ENCODE measurements at places on chromosomes 7 and 10.
A peak's percentile ranks its signal among the peaks of the same experiment; 100 is the strongest.

- DNase-seq, result no peak
Measured at GRCh38 chr7:39306016-39306570, 260.1 kb upstream of the YAE1 start.

DNA sequence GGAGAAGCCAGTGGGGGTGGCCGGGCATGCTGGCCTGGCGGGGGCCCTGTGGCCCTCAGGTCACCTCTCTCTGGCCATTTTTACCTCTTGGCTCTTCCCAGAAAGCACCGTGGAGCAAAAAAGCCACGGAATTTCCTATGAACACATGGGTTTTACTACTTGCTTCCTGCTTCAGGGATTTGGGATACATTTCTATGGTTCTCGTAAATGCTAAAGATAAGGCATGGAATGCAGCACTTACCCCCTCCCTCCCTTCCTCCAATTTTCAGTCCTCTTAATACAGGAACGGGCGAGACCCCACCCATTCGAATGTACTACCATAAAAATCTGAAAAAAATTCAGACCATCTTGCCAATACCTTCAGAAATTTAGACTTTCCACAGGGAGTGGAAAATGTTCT lies 279.7 kb downstream of the ARHGAP12 start:
- no peak for DNase-seq

DNA sequence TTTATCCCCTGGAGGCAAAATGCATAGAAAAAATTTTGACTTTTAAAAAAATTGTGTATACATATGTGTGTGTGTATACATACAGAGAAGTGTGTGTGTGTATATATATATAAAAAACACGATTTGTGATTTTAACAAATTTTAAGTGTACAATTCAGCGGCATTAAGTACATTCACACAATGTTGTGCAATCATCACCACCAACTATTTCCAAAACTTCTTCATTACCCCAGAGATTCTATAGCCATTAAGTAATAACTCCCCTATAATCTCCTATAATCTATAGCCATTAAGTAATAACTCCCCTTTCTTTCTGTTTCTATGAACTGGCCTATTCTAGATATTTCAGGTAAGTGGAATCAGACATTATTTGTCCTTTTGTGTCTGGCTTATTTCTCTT lies 20.7 kb upstream of the CAMK2B start:
- DNase-seq, result no peak

GRCh38 chr7:151518105-151518946 lies 1.4 kb downstream of the RHEB start:
- DNase-seq, result peak; percentile 39

DNA sequence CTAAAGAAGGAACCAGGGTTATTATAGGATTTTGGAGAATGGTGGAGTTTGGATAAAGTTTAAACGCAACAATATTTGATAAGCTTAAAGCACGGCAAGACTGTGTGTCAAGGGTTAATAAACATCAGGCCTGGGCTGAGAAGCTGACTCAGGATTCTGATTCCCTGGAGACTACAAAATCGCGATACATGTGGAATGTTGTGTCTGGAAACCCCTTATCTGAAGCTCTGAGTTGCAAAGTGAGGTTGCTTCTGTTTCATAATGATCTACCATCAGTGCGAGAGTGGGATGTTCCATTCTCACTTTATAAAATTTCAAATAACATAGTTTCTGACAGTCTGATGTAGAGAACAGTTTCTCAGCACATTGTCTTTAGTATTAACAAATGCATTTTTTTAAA lies 7.8 kb downstream of the C1GALT1 start:
- DNase-seq, result no peak

- DNase-seq, result no peak
Measured at GRCh38 chr7:82839555-82839954, 323.1 kb downstream of the PCLO start.

GRCh38 chr10:93447970-93448369 lies 34.2 kb downstream of the MYOF start:
- no peak for DNase-seq

GRCh38 chr7:5322621-5323410 lies 40.1 kb downstream of the SLC29A4 start:
- DNase-seq, result no peak

DNA sequence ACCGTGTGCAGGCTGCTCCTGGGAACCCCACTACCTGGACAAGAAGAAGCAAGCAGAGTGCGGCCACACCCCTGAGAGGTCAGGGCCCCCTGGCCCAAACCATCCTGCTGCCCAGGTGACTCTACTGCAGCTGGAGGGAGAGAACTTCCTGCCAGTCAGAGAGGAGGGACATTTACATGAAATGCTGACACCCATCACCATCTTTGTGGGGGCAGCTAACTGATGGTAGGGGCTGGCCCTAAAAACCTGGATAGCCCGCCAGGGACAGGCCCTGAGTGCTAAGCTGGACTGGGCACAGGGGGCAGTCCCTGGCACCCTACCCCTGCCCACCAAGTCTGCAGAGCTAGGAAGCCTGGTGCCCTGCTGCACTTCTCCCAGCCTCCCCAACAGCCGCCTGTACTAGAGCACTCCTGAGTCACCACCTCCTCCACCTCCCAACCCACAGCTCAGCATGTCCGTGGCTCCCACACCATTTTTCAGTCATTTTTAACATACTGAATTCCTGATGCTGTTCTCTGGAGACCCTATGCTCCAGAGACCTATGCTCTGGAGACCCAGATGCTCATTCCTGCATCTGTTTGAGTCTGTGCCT lies 27.5 kb downstream of the DPCD start:
- no peak for DNase-seq

GRCh38 chr7:70952311-70952710 lies 179.6 kb upstream of the GALNT17 start:
- DNase-seq, result no peak

DNA sequence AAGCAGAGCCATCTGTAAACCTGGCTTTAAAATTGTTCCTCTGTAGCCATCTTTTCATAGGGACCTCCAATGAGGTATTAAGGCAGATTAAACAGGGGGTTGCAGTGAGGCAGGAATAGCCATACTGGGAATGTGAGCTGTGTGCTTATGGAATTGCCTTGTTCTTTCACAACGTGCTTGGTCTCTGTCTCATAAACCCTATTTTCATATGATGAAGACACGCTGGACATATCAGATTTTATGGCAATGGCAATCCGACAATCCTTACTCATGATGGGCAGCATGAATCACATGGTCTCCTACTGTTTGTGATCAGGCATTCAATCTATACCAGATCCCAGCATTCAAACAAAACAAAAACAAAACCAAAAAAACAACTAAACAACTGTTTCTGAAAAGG lies 418.9 kb upstream of the NRP1 start:
- no peak for DNase-seq

GRCh38 chr10:101329341-101330032 lies 24.5 kb upstream of the BTRC start:
- DNase-seq, result no peak

DNA sequence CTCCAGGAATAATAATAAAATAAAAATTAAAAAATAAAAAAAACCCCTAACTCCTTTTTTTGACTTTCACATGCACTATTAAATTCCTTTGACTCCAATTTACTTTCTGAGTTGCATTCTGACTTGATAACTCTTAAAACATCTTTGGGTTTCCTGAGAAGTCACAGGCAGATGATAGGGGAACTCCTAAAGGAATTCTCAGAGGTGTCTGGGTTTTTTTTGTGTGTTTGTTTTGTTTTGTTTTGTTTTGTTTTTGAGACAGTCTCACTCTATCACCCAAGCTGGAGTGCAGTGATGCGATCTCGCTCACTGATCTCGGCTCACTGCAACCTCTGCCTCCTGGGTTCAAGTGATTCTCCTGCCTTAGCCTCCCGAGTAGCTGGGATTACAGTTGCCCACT lies 52.7 kb upstream of the APBB1IP start:
- DNase-seq, result no peak

DNA sequence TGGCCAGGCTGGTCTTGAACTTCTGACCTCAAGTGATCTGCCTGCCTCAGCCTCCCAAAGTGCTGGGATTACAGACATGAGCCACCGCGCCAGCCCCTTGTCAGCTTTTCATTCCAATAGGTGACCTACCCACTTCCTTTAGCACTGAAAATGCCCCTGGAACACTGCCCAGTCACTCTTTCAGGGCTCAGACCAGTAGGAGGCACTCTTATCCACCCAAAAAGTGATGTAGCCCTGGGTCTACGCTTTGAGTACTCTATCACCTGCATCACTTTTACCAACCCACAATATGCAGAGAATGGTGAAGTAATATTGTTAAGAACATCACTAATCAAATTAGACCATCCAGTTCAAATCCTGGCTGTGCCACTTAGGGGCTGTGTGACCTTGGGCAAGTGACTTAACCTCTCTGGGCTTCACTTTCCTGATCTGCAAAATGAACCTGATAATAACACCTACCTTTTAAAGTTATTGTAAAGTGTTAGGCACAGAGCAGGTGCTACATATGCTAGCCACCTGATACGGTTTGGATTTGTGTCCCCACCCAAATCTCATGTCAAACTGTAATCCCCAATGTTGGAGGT lies 5.2 kb downstream of the CALN1 start:
- no peak for DNase-seq

DNA sequence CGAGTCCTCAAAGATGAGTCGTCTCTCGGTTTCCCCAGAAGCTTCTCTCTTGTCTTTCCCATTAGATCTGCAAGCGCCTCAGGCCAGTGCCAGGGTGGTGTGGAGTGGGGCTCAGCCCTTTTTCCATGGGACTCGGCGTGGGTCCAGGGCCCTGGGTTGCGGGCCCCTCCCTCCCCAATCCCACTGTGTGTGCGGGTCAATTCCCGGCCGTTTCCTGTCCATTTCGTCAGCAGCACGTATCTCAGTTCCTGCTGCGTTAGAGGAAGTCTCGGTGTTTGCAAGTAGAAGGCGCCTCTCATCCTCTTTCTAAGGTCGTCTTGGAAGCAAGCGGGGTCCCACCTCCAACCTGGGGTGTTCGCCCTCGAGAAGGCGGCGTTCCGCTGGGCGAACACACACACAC lies 25.1 kb upstream of the ADGRA1 start:
- no peak for DNase-seq

DNA sequence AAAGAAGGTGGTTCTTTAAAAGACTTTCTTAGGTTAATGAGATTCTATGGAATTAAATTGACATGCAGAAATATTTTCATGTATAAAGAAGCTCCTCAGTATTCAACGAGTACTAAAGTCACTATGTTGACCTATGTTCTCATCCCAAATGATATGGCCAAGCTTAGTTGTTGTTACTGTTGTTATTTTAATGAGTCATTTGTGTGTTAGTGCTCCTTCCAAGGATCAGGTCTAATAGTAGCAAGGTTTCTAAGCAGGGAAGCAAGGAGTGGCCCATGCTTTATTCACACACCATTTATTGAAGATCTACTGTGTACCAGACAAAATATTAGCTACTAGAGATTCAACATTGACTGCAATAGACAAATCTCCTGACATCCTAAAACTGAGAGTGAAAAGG lies 41.9 kb downstream of the LRRN3 start:
- DNase-seq, result no peak

GRCh38 chr7:4129481-4130122 lies 552.5 kb upstream of the FOXK1 start:
- DNase-seq, result no peak

DNA sequence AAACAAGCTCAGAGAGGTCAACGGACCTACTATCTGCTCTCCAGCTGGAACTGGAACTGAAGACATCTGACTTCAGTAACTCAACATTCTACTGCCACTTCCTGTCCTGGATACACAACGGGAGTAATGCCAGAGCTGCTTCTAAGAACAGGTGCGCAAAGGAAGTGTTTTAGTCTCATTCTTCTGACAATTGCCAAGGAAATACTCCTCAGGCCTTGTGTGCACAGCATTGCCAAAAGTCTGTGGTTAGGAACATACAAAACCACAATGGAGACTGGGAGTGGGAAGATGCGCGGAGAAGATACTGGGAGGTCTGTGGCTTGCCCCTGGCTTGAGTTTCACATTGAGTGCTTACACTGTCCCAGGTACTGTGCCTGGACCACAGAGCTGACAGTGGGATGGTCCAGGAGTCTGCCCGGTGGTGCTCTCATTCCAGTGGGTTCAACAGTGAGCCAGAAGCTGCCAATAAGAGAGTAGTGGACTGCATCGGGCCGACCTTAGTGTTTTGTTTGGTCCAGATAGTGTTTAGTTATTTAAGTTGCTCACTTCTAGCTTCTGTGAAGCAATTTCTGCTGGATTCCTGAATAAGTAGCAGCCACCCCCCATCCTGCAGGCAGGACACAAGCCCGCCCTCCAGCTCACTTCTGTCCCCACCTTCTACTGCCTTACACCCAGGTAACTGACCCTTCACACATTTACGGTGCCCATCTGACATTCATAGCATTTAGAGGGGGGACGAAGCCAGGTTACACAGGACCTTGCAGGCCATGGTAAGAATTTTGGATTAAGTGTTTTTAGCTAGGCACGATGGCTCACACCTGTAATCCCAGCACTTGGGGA lies 10.3 kb downstream of the TBL2 start:
- peak; percentile 25 for DNase-seq

DNA sequence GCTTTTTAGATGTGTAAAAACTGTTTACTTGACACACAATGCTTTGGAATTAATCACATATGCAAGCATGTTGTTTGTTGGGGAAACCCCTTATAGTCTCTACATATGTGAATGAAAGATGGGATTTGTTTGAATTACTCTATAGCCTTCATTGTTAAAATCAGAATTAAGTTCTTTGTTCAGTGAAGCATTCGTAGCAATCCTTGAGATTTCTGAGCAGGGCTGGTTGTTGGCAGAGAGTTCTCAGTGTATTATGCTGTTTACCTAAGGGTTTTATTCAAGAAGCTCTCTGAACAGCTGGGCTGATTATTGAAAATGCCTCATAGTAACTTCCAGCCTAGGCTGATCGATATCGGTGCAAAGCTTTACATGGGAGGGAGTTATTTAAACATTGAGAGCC lies 190.9 kb downstream of the VTI1A start:
- DNase-seq, result no peak
